ENCODE measurements at places on chromosomes 11 and 22.

DNA sequence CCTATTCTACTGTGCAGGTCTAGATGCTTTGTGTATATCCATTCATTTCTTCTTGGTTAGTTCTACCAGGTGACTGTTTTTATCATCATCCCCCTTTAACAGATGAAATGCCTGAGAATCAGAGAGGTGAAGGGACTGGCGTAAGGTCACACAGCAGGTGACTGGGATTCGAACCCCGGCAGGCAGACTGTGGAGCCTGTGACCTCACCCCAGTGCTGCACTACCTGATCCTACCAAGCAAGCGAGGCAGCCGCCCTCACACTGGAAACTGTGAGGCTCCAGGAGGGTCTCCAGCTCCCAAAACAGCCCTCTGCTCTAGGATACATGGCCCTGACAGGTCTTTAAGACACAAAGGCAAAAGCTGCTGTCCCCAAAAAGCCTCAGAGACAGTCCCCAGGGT, 91.7 kb downstream of the CHST1 start:
- DNase-seq: no peak

DNA sequence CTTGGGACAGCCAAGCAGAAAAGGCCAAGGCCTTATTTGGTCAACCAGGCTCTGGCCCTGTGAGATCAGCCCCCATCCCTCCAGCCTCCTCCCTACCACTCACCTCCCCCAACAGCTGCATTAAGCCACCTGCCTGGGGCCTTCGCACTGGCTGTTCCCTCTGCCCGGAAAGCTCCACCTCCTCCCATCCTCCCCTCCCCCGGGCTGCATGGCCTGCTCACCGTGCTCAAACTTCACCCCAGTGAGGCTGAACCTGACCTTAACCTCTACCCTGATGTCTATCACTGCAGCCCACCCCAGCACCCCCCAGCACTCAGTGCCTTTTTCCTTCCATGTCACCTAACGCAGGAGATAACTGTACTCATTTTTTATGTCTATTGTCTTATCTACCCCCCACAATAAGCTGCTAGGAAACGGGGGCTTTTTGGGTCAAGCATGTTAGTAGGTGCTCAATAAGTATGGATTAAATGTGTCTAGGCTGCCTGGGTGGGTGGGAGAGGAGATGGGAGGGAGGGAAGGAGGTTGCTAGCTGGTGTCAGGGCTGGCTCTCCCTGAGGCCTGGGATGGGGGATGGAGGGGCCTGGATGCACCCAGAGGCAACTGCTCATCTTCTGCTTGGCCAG, 912 bp downstream of the PTPRCAP start:
- DNase-seq: peak; percentile 91

- DNase-seq: no peak
Observed at GRCh38 chr11:74417379-74417804, 19.2 kb upstream of the PGM2L1 start.

DNA sequence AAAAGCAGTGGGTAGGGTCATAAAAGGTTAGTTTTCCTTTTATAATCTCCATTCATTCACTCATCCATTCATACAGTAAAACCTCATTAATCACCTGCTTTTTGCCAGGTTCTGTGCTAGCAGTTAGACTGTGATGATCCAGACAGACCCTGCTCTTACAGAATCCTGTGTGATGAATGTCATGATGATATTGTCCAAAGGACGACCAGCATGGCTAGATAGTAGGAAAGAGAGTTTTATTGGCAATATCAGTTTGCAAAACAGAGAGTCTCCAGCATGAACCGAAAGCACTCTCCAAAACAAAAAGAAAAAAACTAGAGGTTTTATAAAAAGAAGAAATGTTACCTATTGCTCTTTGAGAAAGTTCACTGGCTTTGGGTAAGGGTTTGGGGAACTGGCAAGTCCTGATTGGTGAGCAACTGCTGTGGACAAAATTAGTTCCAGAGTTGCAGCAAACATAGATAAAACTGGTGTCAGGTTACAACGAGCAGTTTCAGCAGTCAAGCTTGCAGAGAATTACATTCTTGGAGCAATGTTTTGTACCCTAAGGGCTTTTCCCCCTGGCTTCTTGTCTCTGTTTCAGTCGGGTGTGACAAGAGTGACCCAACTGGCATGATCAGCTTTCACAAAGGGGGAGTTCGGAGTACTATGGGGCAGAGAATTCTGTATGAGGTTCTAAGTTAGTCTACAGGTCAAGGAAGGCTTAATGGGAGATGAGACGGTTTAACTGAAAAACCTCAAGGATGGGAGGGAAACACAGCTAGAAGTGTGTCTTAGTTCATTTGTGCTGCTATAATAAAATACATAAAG, 58.3 kb downstream of the HSD17B12 start:
- DNase-seq: no peak

DNA sequence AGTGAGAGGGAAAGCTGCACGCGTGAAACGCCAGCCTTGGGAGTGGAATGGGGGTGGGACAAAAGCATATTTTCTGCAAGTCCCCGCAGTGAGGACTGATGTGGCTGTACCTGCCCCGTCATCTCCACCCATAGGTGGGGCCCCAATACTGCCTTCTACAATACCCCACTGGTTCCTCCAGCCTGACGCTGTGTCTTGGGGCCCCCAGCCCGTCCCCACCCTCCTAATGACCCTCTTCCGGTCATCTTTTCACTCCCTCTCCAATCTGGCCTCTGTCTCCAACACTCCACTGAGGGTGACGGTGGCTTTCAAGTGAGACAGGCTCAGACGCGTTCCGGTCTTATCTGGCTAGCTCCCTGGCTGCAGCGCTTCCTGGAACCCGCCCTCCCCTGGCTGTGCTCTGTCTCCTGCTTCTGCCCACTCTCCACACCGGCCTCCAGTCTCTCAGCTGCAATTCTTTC, 104.2 kb downstream of the MICAL3 start:
- DNase-seq: no peak

DNA sequence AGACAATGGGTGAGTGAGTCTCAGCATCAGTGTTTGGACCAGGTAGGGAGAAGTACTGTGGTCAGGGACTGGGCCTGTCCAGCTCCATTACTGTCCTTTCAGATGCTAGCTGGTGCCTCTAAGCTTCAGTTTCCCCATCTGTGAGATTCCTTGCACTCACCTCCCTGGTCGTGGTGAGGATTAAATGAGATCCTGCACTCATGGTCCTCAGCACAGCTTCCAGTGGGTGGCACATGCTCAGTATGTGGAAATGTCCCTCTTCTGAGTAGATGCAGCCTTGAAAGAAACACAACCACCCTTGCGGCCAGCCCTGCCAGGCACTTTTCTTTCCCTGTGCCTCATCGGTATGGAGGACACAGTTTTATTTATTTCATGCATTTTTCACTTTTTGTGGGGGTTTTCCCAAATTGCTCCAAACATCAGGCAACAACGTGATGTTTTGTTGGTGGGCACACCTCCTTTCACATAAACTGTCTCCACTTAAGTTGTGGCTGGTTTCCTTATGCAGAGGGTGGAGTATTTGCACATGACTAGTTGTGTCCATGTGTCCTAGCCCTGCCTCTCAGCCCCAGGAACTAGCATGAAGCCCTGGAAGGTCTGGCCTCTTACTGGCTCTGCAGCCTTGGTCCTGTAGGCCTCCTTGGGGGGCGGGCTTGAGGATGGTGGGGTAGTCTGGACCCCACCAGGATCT, 1.1 kb downstream of the LZTR1 start:
- no peak for DNase-seq

GRCh38 chr11:63262547-63262946, 19.1 kb upstream of the SLC22A25 start:
- DNase-seq: no peak

- no peak for DNase-seq
Observed at GRCh38 chr11:118524757-118525470, 2.4 kb upstream of the TTC36 start.

GRCh38 chr11:88683024-88683423, 345.5 kb upstream of the CTSC start:
- DNase-seq: no peak

- DNase-seq: no peak
Observed at GRCh38 chr11:129249351-129249750, 57.2 kb upstream of the ARHGAP32 start.

DNA sequence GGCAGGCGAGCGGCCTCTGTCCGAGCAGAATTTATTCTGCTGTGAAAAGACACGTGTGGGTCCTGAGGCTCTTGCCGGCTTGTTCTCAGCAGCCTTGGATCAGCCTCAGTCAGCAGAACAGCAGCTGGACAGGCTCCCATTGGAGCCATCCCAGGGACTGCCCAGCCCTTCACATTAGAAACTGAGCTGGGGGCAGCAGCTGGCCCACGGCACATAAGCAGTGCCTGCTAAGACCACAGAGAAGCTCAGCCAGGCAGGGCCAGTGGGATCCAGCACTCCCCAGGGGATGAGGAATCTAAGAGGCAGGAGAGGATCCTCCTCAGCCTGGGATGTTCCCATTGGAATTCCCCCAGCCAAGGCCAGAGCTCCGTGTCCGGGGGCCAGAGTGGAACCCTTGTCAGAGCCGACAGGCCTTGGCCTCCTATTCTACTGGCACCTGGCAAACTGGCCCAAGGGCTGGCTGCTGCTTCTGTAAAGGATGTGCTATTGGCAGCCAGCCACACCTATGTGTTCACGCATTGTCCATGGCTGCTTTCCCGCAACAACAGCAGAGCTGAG, 18.2 kb downstream of the RTN4R start:
- DNase-seq: no peak

GRCh38 chr11:60951606-60951903, 421 bp downstream of the SLC15A3 start:
- DNase-seq: peak; percentile 49

DNA sequence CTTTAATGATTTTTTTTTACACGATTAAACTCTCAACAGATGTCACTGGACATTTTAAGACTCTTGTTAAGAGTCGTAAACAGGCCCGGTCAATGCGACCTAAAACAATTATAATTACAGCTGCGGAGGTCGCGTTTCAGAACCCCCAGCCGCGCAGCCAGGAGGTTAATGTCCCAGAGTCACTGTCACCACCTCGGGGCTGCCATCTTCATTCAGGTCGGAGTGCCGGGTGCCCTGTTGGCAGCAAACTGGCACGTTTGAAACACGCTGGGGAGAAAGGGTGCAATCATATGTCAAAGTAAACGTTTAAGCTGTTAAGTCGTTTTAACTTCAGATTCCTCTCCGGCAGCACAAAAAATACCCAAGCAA, 711 bp upstream of the PHF21B start:
- DNase-seq: no peak

DNA sequence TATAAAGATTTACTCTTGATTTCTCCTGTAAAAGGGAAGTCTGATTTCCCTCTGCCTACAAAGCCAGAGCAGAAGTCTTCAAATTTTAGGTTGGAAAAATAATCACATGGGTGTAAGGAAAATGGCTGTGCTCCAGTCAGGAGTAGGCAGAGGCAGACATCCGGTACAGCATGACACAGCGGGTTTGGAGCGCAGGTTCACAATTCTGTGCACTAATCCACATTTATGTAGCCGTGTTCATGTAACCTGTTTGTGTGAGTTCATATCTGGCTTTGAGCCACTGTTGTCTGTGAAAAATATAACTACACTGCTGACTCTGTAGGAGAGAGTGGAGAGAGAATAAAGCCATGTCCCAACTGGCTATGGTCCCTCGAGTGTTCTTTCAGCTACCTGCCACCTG, 248.0 kb downstream of the CASP12 start:
- no peak for DNase-seq

- no peak for DNase-seq
Observed at GRCh38 chr11:102436976-102437375, 15.6 kb downstream of the TMEM123 start.

- no peak for DNase-seq
Observed at GRCh38 chr11:86621854-86622253, 50.6 kb downstream of the ME3 start.

GRCh38 chr22:22893891-22894739, 6.5 kb downstream of the IGLL5 start:
- DNase-seq: no peak

GRCh38 chr22:33014621-33015020, 43.6 kb downstream of the SYN3 start:
- no peak for DNase-seq

GRCh38 chr11:6708876-6709275, 25.7 kb upstream of the MRPL17 start:
- no peak for DNase-seq

- DNase-seq: peak; percentile 28
Observed at GRCh38 chr11:31817621-31818424, 6.7 kb upstream of the PAX6 start.

- DNase-seq: no peak
Observed at GRCh38 chr11:58057481-58057880, 26.7 kb downstream of the OR6Q1 start.

DNA sequence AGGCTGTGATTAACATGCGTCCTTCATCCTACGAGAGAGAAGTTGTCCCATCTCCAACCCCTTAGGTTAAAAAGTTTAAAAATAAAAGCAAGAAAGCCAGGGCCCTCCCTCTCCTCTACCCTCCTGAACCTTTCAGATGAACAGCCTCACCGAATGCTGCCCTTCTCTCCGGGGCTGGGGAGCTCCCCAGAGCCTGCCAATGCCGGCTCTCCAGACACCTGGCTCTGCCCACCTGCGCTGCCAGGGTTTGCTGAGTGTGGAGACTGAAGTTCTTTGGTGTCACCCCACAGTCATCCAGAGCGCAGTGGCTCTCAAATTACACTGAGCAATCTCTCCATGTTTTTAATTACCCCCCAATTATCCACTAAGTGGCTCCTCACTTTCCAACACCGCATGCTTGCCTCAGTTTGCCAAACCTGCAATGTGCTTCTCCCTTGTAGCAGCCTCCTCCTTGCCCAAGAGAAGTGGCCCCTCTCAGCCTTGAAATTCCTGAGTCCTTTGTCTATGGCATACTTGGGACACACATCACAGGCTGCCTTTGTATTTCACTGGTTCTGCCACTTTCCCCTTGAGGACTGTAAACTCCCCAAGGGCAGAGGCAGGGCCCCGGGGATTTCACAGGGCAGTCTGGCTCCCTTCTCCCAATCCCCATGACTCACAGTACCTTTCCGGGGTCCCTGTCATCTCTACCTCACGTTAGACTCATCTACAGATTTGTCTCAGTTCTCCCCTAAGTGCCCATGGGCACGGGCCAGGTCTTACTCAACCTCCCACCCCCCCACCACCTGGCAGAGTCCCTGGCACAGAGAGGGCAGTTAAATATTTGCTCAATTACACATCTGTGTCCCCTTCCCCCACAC, 2.0 kb downstream of the MYH9 start:
- no peak for DNase-seq

GRCh38 chr11:46299451-46299961, 22.0 kb downstream of the CREB3L1 start:
- no peak for DNase-seq

DNA sequence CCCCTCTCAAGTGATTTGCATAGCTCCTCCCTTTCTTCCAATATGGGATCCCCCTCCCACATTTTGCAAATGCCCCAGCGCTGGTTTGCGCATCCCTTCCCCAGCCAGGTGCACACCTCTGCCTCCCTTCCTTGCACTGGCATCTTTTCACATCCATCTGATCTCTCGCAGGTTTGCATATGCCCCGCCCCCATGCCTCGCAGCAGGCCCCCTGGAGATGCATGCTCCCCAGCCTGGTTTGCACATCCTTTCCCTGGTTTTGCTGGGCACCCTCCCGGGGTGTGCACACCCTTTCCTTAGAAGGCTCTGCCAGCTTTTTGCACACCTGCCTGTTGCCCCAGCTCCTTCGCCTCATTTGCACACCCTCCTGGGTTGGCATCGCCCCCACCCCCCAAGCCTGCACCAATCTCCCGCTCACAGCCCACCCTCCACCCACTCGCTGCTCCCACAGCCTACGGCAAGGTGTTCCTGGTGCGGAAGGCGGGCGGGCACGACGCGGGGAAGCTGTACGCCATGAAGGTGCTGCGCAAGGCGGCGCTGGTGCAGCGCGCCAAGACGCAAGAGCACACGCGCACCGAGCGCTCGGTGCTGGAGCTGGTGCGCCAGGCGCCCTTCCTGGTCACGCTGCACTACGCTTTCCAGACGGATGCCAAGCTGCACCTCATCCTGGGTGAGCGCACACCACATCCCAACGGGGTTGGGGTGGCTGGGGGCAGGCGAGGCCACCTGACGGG, 917 bp downstream of the RPS6KA4 start:
- peak; percentile 77 for DNase-seq
